ENCODE measurements at places on chromosomes 13 and 19.

DNA sequence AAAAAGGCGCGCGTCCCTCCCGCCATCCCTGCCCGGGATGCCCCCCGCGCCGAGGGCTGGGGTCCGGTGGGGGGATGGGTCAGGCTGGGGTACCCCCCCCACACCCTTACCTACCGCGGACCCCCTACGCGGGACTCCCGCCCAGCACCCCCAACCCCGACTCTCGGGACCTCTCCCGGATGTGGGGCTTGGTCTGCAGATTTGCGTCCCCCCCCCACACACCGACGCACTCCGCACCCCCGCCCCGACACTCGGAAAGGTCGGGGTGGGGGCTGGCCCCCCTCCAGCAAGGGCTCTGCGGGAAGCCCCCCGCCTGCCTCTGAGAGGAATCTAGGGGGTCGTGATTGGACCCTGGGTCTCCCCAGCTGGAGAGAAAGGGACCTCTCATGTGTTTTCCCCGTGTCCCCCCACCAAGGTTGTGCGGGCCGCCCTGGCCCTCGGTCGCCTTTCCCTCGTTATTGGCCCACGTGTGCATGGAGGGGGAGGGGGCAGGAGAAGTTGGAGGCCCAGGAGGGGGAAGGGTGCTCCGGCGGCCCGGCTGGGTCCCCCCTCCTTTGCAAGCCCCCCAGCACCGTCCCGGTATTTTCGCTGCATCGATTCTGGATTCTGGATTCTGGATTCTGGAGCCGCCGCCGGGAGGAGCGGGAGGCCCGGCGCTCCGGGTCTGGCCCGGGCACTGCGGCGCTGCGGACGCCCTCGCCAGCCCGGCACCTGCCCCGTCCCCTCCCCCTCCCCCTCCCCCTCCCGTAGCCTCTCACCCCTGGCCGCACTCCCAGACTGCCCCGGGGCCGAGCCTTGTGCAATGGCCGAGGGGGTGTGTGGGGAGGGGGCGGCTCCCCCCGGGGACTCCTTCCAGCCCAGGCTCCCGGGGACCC is 607 bp downstream of the NFIC start:
- peak; percentile 18 for DNase-seq

DNA sequence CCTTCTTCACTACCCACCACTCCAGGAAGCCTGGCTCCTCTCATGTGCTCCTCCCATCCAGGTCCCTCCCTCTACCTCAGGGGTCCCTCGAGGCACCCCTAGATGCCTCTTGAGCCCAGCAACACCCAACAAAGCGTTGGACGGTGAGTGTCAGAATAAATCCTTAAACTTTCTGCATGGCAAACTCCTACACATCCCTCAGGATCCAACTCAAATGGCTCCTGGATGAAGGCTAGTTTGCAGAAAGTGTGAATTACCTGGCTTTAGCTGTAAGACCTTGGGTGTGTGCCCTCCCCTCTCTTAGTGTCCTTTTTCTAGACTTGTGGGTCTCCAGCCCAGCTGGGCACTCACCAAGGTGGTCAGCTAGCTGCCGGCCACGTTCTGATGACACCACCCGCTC is 5.4 kb downstream of the MPV17L2 start:
- DNase-seq: no peak

DNA sequence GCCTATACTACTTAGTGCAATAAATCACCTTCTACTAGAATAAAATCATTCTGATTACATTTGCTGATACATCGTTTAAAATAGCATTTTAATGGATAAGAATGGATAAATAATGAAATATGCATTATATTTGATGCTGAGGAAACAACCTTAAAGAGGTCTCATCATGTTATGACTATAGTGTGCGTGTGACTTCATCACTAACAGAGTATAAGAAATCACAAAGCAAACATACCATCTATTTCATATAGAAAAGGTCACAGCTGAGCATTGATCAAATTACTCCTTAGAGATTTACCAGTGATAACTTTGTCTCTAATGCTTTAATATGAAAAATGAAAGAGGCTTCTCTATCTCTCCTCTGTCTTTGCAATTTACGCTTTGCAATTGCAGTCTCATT is 1620.3 kb upstream of the SLC10A2 start:
- DNase-seq: no peak

GRCh38 chr13:42832341-42833096 is 51.1 kb downstream of the FAM216B start:
- peak; percentile 84 for DNase-seq

GRCh38 chr13:20492641-20493040 is 33.0 kb downstream of the CRYL1 start:
- DNase-seq: peak; percentile 45

DNA sequence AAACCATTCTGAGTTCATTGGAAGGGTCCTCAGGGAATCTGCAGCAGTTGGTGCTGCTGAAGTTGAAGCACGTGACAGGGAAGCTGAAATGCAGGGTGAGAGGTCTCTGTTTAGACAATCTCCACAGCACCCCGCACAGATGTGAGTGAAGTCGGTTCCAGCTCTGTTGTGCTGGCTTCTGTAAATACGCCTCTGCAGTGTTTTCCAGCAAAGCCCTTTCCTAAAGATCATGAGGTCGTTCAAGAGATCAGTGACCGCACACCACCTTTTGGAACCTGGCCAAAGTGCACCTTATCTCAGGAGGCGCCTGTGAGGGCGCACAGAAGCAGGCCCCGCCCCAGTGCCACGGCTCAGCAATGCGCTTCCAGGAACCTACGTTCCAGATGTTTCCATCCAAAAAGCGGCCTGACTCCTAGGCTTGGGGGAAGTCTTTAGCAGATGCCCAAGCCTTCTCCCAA is 10.8 kb downstream of the CUL4A start:
- no peak for DNase-seq

DNA sequence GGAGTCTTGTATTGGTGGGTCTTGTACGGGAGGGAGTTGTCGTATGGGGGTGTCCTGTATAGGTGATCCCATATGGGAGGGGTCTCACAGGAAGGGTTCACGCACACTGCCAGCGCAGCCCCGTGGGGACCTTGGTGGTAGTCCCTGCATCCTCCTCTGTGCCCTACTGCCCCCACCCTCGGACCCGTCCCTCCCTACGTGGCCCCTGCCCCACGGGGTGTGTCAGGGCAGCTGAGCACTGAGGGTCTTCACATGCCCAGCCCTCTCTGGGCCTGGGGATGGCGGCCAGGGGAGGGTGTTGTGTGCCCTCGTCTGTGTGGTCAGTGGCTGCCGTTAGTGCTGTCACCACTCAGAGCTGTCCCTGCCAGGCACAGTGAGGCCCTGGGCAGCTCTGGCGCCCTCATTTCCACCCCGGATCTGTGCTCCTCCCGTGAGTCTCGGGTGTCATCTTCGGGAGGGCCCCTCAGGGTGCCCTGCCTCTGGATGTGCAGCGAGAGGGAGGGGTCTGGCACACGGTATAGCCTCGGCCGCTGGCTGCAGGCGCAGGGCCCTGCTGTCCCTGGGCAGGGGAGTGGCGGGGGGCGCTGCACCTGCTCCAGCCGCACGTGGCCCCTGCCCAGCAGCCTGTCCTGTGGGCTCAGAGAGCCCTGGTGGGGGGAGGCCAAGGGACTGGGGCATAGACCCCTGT is 16.0 kb upstream of the GNA15 start:
- no peak for DNase-seq

DNA sequence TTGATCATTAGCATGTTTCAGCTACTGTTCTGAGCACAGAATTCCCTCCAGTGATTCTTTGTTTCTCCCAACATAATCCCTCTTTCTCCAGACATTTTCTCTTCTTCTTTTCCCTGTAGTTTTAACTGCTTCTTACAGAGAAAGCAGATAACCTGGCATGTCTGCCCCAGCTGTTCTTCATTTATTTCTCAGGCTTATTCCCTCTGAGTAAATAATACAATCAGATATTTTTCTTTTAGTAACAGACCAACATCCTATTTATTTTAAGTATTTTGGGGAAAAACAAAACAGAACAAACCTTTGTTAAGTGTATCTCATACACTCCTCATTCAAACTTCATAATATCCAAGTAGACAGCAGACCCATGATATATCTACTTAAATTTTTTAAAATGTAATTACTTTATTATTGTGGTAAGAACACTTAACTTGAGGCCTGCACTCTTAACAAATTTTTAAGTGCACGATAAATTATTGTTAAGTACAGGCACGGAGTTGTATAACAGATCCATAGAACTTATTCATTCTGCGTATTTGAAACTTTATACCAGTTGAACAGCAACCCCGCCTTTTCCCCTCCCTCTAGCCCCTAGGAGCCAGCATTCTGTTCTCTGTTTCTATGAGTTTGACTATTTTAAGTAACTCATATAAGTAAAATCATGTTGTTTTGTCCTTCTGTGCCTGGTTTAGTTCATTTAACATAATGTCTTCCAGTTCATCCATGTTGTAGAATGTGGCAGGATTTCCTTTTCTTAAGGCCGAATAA is 540.0 kb downstream of the LMO7 start:
- DNase-seq: no peak

DNA sequence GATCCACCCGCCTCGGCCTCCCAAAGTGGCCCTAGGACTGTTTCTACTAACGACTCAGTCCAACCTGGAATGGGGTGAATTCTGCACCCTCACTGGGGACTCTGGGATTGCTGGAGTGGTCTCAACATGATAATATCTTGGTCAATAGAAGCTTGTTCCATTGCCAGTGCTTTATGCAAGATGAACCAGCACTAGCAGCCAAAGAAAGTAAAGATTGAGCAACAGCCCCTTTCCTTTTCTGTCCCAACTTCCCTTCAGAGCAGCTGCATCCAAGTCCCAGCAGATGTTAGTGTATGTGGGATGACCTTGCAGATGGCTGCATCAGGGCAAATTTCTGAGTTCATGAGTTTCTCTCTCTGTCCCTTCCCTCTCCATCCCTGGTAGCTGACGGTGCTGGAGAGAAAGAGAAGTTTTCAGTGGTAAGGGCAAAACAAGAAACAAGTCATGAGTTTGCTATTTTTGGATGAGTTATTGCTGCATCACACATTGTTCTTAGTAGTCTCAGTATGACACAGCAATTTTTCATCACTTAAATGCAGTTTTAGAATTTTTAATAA is 183.6 kb upstream of the EDNRB start:
- peak; percentile 40 for DNase-seq

DNA sequence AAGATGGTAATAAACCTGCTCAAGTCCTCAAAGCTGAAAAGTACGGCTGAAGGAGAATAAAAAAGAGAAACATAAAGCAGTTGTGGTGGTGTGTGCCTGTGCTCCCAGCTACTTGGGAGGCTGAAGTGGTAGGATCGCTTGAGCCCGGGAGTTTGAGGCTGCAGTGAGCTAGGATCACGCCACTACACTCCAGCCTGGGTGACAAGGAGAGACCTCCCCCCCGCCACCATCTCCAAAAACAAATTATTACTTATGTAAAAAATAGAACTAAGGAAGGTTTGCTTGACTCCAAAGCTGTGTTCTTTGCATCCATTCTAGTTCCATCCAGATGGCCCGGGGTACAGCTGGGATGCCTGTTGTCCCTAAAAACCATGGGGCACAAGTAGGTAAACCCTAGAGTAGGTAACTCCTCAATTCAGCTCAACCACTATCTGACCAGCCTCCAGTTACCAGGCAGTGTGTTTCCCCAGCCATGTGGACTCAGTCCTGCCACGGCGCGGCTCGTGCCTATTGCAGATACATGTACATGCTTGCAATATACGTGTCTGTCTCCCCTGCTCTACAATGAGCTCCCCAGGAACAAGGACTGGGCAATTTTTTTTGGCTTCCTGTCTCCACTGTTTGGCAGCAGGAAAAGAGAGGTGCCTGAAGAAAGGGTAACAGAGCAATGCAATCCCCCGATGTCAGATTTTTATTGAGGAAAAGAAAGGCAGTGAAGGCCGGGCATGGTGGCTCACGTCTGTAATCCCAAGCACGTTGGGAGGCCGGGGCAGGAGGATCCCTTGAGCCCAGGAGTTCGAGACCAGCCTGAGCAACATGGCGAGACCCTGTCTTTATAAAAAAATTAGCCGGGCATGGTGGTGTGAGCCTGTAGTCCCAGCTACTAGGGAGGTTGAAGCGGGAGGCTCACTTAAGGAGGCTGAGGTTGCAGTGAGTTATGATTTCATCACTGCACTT is 101.3 kb downstream of the GNG7 start:
- no peak for DNase-seq

- no peak for DNase-seq
Measured at GRCh38 chr19:11045536-11045935, 43.7 kb upstream of the LDLR start.

DNA sequence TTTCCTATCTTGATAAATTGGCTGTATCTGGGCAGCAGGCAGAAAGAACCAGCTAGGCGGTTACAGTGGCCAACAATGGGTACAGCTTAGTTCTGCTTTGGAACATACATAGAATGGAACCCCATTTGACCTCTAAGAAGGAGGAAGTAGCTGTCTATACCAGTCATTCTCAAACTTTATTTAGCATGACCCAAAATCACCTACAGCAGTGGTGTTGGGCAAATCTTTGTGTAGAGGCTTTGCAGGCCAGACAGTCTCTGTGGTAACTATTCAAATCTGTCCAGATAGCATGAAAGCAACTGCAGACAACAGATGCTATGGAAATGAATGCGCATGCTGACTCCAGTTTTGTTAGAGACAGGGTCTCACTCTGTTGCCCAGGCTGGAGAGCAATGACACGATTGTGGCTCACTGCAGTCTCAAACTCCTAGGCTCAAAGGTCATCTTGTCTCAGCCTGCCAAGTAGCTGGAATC is 12.0 kb upstream of the KCNC3 start:
- DNase-seq: no peak

GRCh38 chr13:29582171-29582570 is 13.3 kb downstream of the SLC7A1 start:
- DNase-seq: no peak

DNA sequence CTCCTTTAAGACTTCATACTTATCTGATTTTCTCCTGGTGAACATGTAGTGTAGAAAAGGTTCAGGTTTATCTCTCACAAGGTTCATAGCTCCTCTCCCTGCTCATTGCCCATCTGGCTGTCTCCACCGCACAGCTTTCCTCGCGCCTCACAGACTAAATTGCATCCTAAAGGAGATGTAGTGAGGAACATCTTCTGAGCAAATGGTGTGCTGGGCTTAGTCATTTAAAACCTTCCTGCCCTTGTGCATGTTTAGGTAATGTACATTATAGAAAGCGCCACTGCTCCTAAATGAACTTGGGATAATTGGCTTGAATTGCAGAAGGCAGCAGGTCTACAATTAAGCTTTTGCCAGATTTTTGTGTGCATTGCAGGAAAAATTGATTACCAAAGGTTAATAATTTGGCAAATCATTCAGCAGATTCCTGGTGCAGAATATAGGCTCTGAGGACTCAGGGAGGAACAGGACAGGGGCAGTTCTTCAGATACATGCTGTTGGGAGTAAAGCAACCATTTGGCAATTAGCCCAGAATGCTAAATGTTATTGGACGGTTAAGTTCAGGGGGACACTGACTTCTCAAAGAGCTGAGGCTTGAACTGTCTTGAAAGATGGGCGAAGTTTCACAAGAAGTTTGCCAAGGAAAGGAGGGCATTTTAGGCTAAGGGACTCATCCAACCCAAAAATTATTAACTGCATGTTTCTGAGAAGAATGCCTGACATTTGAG is 108.4 kb upstream of the CLDN10 start:
- no peak for DNase-seq

GRCh38 chr13:62060570-62060969 is 644.9 kb upstream of the PCDH20 start:
- DNase-seq: no peak

GRCh38 chr13:33782631-33783030 is 35.3 kb upstream of the RFC3 start:
- no peak for DNase-seq

- no peak for DNase-seq
Measured at GRCh38 chr13:35716186-35716585, 239.7 kb upstream of the MAB21L1 start.

Measured in mammary epithelial cell (primary cell).